GM18507 (cell line): ENCODE measurements at places on chromosomes 5 and 9.

GRCh38 chr5:165157219-165157618 is 1651.8 kb downstream of the MAT2B start:
- DNase-seq = no peak

DNA sequence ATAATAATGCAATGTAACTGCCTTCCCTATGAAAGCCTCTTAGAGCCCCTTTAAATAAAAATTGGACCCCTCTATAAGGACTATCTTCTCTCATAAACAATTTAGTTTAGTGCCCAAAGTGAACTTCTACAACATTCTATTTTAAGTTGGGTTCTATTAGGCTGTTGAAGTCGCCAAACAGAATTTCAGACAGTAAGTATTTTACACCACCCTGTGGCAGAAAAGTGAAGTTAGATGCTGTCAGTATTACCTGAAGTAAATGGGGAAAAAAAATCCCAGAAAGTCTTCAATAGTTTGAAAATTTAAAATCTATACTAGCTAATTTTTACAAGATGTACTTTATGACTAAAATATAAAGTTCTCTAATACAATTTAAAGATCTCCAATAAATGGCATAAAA is 29.5 kb downstream of the CAAP1 start:
- no peak for DNase-seq

DNA sequence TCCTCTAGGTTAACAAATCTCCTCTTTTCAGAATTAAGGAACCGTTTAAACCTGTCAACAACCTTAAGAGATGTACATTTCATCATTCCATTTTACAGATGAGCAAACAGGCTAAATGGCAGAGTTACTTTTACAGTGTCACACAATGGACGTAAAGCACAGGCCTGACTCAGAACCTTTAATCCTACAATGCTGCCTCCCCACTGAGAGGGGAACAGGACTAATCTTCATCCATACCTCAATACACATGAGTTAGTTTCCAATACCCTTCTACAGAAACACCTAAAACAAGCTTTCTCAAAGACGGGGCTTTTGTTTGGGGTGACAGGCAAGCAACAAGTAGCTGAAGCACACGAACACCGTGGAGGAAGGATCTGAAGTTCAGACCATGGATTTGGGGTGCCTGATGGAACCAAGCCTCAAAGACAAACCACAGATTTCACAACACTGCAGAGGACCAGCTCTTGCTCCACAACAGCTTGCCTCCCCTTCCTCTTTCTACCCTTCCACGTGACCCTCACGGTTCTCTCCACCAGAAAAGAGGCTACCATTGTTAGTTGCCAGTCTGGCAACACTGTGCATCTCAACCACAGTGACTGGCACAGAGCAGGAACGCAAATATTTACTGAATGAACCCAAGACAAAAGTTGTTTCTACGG is 1.8 kb downstream of the RNF130 start:
- DNase-seq = no peak

GRCh38 chr5:168747987-168748777 is 169.0 kb upstream of the PANK3 start:
- DNase-seq = peak; percentile 30

DNA sequence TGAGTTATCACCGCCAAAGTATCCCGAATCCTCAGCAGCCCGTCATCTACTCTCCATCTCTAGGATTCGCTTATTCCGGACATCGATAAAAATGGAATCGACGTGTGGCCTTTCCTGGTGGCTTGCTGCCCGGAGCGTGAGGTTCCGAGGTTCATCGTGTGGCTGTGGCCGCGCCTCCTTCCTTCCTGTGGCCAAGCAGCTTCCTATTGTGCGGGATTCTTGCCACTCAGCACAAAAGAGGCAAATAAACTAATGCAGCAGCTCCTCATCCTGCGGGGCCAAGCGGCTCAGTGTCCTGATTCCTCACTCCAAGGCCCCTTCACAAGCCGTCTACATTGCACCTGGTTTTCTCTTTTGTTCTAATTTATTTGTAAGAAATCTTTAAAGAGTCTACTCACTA is 800.9 kb downstream of the CDH9 start:
- no peak for DNase-seq

- no peak for DNase-seq
These were observed 79.6 kb upstream of the MAST4 start for GRCh38 chr5:66516550-66516949.

- DNase-seq = no peak
These were observed 59.3 kb upstream of the SELENOP start for GRCh38 chr5:42870882-42871418.

DNA sequence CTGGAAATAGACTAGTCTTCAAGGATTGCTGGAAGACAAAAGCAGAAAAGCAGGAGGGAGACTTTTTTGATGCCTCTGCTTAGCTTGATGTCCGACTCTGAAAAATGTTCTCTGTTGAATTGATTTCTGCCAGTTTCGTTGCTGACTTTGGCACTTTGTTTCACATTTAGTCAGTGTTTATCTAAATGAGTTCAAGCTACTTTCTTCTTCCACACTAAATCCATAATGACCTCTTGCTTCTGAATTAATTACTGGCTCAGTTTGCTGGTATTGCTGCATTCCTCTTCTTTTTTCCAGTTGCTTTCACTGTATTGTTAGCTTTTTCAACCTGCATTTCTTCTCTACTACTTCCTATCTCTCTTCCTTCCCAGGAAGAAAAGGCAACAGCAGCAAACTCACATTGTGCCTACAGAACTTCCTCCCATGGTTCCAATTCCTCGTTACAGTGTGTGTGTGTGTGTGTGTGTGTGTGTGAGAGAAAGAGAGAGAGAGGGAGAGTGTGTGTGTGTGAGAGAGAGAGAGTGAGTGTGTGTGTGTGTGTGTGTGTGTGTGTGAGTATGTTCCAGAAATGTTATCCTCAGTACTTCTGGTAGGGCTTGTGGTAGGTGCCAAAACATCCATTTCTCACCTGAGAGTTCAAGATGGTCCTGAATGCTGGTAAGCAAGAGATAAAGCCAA is 234.8 kb downstream of the CSNK1G3 start:
- no peak for DNase-seq

- DNase-seq = no peak
These were observed 92.1 kb downstream of the CACNA1B start for GRCh38 chr9:137969685-137970084.

DNA sequence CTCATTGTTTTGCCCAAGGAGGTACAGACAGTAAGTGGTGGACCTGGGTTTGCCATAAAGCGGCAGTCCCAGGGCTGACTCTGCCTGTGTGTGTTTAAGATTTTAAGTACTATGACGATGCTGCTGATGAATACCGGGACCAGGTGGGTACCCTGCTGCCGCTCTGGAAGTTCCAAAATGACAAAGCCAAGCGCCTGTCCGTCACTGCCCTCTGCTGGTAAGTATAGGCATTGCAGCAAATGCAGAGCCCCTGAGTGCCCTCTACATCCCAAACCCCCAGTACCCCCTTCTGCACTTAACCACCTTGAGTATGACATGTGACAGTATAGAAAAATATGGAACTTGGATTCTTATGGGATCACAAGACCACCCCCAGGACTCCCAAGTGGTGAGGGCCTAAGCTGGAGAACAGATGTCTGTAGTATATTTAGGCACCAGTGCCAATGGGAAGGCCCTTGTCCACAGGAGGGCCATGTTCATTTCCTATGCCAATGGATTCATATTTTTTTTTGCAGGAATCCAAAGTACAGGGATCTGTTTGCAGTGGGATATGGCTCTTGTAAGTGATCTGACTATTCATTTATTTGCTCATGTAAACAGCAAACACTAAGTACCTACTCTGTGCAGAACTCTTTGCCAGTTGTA is 22.0 kb downstream of the ENHO start:
- peak; percentile 59 for DNase-seq

- no peak for DNase-seq
These were observed 61.1 kb downstream of the MLANA start for GRCh38 chr9:5951686-5952211.

DNA sequence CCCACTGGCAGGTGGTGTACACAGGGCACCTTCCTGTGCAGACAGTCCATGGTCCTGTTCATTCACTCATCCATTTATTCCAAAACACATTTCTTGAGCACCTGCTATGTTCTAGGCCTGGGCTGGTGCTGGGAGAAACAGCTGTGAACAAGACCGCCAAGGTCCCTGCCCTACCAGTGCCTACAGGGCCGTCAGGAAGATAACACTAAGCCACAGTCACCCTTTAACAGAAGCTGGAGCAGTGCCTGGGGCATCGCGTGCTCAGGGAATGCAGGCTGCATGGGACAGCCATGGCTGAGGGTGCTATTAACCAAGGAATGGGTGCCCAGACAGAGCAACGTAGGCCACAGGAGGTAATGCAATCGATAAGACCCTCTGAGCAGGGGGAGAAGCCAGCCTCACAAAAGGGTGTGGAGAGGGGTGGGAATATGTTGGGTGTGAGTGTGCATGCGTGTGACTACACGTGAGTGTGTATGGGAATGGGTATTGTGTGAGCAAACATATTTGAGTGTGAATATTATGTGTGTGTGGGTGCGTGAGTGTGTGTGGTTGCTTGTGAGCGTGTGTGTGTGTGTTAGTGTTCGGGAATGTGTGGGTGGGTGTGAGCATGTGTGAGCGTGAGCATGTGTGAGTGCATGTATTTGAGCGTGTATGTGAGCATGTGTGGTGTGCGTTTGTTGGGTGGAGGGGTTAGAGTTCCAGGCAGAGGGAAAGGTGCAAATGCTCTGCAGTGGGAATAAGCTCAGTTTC is 19.1 kb downstream of the DUSP1 start:
- no peak for DNase-seq

GRCh38 chr9:69485466-69485865 is 160.5 kb downstream of the ENTREP1 start:
- no peak for DNase-seq

- DNase-seq = no peak
These were observed 6.6 kb downstream of the NINJ1 start for GRCh38 chr9:93127395-93127911.

DNA sequence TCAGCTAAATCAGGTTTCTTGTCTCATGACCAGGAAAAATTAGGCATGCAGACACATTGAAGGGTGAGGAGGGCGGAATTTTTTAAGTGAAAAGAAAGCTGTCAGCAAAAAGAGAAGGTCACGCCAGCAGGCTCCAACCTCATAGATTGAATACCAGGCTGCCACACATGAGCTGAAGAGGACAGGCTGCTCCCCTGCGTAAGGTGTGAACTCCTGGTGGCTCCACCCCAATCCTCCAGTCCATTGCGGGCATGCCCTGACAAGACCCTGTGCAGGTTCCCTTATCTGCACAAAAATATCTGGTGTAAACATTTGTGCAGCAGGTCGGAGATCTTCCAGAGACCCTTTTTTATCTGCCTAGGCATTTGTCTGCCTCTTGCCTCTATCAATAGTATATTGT is 22.9 kb upstream of the TEX10 start:
- DNase-seq = no peak

GRCh38 chr5:159030357-159030756 is 69.4 kb downstream of the EBF1 start:
- no peak for DNase-seq

DNA sequence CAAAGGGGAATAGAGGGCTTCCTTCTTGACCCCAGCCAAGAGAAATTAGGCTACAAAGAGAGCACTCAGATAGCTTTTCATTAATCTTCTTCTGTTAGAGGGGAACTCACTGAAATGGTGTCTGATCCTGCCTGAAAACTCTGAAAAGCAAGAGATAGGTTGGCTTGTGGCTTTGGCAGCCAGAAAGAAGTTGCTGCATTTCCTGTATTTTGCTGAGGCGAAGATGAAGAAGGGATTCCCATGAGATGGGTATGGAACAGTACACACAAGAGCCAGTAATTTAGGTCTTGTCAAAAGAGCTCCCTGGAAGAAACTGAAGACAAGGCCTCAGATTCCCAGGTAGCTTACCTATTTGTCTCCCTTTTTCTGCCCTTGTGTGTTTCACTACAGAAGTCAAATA is 120.9 kb upstream of the TARS1 start:
- no peak for DNase-seq

GRCh38 chr9:124210697-124211096 is 47.1 kb upstream of the NEK6 start:
- no peak for DNase-seq

DNA sequence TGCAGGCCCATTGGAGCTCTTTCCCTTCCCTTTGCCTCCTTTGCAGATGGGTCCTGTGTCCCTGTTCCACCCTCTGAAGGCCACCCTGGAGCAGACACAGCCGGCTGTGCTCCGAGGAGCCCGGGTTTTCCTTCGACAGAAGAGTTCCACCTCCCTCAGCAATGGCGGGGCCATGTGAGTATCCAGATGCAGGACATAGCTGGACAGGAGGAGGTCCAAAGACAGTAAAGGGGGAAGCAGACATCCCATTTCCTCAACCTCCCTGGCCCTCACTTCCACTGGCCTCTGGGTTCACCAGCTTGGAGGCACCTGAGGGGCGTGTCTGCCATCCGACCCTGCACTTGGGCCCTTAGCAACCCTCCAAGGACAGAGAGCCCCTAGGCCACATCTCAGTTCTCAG is 237.9 kb downstream of the CACNA1B start:
- DNase-seq = no peak

DNA sequence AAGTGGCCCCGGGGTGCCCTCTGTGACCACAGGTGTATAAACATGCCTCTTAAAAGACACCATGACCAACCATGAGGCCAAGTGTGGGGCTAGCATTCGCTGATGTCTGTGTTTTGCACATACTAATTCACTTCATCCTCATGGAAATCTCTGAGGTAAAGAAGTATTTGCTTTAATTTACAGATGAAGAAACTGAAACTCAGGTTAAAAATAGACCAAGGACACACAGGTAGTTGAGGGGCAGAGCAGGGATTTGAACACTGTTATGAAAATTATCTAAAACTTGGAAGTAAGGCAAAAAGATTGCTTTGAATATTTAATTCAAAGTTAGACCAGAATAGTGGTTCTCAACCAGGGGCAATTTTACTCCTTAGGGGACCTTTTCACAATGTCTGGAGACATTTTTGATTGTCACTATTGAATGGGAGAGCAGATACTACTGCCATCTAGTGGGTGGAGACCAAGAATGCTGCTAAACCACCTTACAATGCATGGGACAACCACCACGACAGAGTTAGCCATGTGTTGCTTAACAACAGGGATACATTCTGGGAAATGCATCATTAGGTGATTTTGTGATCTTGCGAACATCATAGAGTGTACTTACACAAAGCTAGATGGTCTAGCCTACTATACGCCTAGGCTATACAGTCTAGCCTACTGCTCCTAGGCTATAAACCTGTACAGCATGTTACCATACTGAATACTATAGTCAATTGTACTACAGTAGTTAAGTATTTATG is 8.0 kb upstream of the FXN start:
- peak; percentile 57 for DNase-seq

DNA sequence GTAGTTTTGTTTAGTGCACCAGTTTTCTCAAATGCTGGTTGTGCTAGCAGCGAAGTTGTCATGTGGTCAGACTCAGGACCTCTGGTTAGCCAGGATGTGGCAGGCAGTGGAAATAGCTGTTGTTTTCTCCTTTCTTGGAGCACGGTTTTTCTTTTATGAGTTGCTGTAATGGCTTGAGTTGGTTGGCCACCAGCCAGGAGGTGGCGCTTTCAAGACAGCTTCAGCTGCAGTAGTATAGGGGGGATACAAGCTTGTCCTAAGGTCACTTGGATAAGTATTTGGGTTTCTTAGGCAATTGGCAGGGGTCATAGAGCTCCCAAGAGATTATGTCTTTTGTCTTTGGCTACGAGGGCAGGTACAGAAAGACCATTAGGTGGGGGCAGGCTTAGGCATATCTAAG is 274.2 kb upstream of the TARS1 start:
- no peak for DNase-seq

- DNase-seq = no peak
These were observed 41.7 kb upstream of the SMC5 start for GRCh38 chr9:70217029-70217428.
